Kidney epithelial cell (primary cell): ENCODE measurements at places on chromosomes 12 and 14. TPM values are rescaled to one million over a fixed set of nuclear protein-coding genes. Genes with fewer than 3 reads are reported as not detected.

Gene SOAT2
- 0.07 TPM in 1 of 2 replicates, not detected in the other for total RNA-seq

DNA sequence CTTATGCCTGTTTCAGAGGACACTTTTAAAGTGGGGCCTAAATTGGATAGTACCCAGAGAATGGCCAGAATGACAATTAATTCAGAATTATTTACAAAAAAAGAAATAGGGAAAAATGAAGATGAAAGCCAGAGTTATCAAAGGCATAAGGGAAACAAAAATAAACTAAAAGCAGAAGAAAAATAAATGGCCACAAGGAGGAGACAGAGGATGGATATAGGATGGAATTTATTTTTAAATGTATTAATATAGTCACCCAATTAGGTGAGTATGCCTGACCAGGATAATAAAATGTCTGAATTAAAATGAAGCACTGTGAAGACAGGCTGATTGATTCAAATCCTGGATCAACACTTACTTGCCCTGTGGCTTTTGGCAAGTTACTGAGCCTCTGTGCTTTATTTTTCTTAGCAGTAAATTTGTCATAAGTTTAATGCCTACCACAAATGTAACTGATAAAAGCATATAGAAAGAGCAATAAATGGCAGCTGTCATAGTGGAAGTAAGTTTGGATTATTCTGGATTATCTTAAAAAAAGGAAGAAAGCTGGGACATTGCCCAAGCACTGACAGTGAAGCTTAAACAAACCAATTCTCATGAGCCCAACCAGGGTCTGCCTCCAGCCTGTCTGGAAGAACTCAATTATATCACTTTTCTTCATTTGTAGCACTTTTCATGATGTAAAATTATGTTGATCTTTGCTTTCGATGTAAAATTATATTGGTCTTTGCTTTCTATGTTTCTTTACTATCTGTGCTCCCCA is 3.5 kb downstream of the CLEC9A start:
- DNase-seq = no peak

DNA sequence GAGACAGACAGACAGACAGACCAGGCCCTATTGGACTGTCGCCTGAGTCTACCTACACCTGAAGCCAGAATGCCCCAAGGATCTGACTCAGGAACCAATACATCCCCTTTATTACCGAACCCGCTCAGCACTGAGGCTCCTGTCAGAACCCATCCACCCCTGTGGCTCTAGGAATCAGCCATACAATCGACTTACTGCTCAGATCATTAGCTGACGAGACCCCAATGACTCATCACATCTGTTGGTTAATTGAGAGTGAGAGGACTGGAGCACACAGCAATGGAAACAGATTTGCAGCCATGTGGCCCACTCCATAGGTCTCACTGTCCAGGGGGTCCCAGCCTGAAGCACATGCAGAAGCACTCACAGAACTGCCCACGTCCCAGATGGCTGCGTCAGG is 15.2 kb downstream of the ITPK1 start:
- DNase-seq = no peak

Gene IL26
- not detected in 2 replicates for total RNA-seq

DNA sequence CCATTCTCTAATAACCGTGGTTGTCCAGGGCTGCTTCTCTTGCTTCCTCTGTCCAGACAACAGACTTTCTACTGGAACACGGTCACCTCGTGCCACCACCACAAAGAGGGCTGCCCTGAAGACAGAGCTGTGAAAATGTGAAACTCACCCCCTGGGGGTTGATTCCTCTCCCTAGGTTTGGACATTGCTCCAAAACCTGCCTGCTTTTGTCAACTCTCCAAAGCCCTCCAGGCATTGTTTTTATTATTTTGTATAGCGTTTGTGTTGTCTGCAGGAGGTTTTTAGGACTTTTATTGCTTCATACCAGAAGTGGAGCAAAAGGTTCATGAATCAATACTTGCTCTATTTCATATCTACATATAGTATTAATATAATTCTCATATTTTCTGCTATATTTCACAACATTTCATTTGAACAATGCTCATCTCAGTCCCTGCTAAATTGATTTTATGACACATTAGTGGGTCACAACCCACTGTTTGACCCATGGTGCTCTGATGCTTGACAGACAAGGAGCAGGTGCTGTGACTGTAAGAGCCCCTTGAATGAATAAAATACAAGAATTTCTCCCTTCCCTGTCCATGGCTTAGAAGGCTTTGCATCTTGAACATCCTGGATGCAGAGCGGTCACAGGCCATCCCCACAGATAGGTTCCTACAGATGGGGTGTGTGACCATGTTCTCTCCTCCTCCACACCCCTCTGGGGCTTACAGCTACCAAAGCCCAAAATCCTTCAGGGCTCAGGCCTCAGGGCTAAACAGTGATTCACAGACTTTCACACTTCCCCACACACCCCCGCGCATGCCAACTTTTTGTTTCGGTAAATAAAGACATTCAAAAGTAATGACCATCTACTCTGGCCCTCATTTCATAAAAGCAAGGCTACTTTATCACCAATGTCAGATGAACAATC is 20.6 kb upstream of the EML1 start:
- DNase-seq = no peak

DNA sequence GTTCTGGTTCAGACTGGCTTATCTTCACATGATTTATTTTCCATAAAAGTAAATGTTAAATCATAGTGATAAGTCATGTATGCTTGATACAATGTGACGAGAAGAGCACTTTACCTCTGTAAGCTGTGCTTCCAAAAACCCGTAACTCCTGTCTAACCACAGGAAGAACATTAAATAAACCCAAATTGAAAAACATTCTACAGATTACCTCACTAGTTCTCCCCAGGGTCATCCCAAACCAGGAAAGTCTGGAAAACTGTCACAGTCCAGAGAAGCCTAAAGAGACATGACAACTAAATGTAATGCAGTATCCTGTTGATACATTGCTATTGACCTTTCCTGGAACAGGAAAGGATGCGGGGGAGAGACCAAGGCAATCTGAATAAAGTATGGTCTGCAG is 32.5 kb upstream of the DUSP6 start:
- DNase-seq = no peak

- DNase-seq = no peak
Measured at GRCh38 chr14:37787879-37788494, 192.6 kb downstream of the TTC6 start.

GRCh38 chr12:2955888-2956287 is 3.3 kb upstream of the TEAD4 start:
- no peak for DNase-seq

DNA sequence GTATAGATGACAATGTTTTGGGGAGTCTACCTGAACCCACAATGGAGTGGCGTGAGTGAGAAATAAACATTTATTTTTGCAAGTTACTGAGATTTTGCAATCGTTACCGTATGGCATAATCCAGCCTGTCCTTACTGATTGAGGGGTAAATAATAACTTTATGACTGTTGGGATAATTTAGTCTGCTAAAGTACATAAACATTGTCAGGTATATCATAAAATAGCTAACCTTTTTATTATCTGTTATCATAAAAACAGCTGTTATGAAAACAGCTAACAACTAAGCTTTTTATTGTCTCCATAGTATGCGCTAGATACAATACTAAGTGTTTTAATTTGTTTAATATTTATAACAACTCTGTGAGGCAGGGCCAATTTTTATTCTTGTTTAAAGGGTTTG is 10.3 kb downstream of the ACSS3 start:
- no peak for DNase-seq

DNA sequence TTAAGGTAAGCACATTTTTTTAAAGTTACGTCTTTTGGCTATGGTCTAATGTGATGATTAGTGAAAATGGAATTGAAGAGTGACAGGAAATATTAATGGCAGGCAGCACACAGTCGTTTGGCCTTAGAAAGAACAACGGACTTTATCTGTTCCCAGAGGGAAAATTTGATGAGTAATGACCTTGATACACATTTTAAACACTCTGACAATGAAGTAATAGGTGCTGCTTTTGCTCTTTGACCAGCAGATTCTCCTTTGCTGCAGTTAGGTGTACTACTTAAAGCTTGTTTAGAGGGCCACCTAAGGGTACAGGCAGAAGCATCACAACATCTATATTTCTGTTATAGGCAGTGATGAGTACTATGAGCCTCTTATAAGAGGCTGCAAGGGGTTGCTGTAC is 27.1 kb upstream of the RNU6-8 start:
- DNase-seq = no peak

DNA sequence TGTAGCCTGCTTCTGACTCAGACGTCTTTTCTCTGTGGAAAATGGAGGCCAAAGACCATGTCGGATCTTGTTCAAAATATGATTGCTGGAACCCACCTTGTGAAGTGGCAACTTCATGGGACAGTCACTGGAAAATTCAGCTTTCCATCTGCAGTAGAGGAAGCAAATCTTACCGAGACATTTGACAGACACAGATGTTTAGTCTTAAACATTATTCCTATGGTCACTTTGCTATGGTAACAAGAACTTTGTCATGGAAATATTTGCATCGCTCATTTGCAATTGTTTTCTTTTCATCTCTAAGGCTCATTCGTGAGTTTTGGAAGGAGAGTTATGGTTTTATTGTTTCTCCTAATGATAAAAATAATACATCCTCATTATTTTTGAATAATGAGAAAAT is 98.3 kb upstream of the HIF1A start:
- DNase-seq = no peak

- DNase-seq = no peak
Measured at GRCh38 chr12:9793779-9794395, 33.2 kb upstream of the CD69 start.

DNA sequence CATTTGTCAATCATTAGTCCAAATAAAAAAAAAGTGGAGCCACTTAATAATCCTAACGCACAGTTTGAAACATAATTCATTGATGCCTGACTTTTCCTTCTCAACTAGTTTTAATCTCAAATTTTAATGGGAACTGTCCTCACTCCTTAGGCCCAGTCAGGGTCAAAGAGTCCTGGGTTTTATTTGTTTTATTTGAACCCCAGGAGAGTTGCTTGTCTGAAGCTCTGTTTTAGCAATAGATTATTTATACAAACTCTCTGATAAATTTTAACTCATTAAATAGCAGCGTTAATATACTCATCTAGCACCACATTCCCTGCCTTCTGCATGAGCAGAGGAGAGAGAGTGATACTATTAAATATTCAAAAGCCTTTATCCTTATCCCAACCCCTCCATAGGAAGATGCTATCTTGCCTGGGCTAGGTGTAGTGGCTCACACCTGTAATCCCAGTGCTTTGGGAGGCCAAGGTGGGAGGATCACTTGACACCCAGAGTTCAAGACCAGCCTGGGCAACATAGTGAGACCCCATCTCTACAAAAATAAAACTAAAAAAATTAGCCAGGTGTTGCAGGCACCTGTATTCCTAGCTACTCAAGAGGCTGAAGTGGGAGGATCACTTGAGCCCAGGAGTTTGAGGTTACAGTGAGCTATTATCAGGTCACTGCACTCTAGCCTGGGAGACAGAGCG is 14.5 kb upstream of the DUSP6 start:
- no peak for DNase-seq

- no peak for DNase-seq
Measured at GRCh38 chr12:78430551-78430950, 434.0 kb upstream of the SYT1 start.

Gene PTPRQ
- total RNA-seq = under 0.01 TPM in 2 replicates

GRCh38 chr14:99534863-99535262 is 53.7 kb downstream of the CCNK start:
- peak; percentile 57 for DNase-seq

GRCh38 chr12:5027046-5027821 is 16.4 kb upstream of the KCNA5 start:
- no peak for DNase-seq

Gene GLIPR1L2
- 0.14 and 0.29 TPM in 2 replicates for total RNA-seq

DNA sequence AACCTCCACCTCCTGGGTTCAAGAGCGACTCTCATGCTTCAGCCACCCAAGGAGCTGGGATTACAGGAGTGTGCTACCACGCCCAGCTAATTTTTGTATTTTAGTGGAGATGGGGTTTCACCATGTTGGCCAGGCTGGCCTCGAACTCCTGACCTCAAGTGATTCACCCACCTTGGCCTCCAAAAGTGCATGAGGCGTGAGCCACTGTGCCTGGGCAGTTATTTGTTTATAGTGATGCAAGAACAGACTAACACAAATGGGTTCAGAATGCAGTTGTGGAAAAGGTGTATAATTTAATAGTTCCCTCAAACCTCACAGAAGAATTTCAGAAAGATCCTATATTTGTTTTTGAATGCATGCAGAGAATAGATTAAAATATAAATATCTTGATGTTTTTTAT is 447.1 kb downstream of the ZFP36L1 start:
- no peak for DNase-seq

DNA sequence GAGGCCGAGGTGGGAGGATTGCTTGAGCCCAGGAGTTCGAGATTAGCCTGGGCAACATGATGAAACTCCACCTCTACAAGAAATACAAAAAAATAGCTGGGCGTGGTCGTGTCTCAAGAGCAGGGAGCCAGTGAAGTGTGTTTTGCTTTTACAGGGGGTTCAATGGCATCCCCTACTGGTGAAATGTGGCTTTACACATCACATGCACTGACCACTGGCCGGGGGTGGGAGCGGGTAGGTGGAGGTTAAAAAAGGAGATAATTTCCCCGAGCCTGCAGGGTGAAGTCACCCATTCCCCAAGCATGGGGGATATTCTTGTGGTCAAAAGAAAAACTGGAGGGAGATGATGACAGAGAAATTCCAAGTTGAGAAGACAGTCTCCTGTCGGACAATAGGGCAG is 63.6 kb upstream of the PWP1 start:
- no peak for DNase-seq

Gene GPR65
- not detected in 2 replicates for total RNA-seq

- DNase-seq = no peak
Measured at GRCh38 chr12:76909290-76909689, 30.5 kb upstream of the CSRP2 start.

DNA sequence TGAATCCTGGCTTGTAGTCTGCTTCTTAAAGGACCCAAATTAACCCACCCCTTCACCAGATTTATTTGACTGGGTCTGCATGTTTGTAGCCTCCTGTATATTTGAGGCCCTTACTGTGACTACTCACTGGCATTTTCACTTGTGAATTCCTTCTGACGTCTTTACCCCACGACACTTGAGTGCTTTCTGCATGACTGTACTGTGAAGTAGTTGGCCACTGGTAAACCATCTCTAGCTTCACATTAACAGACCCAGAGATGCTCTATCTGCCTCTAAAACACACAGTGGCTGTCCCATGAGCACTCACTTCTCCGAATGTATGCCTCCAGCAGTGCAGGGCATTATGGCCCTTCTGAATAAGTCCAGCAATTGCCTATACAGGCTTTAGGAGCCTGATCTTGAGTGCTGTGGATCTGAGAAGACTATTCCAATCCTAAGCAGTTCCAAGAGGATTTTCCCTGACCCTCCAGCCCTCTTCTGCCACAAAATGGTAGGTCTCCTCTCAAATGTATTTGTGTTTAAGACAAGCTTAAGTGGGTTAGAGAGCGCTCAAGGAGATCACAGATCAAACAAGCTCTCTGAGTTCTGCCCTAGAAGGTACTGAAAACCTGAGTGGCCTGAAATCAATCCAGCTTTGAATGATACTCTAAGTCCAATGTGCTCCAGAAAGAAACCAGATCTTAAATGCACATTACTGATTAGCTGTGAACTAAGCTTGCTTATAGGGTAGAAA is 534.7 kb downstream of the RPS29 start:
- peak; percentile 72 for DNase-seq
